Ovary (tissue), 10 donors: ENCODE measurements at places on chromosomes 2 and 18. TPM values are rescaled to one million over a fixed set of nuclear protein-coding genes. Genes with fewer than 3 reads are reported as not detected.

DNA sequence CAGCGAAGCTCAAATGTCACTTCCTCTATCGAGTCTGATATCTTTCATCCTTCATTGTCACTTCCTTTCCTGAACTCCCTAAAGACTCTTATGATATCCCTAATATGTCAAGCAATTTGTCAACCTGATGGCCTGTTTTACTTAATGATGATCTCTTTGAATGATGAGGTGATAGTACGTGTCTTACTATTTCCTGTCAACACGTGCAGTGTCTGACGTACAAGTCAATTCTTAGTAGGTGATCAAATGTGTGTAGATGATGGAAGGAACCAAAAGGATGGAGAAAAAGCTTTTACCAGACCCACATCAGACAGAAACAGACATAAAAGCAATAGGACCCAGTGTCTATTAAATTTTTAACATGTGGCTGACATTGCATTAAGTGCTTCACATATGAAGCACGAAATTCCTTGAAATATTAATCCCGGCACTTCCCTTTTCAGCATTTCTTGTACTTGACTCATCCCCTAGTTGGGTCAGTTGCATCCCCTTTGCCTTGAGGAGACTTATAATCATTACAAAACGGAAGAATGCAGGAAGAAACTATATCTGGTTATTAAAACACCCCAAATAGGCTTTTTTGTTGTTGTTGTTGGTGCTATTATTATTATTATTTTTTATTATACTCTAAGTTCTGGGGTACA, 108.6 kb upstream of the NYAP2 start:
- DNase-seq, result no peak

DNA sequence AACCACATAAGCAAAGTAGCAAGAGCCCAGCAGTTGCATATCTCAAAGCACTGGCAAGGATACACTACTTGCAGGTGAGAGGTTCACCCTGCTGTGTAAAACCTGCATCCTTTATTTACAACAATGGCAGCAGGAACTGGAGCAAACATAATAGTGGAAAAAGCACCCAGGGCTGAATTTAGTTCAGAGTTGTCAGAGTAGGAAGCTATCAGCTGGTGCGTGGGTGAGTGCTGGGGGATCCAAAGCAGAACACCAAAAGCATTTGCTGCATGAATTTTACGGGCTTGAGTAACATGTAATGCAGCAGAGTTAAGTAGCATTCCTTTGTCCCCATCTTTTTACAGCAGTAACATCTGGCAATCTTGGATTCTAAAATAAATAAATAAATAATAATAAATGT, 73.5 kb upstream of the SRD5A2 start:
- no peak for DNase-seq

- peak; percentile 35 for DNase-seq
These were observed 55.3 kb upstream of the HK2 start for GRCh38 chr2:74778381-74779264.

DNA sequence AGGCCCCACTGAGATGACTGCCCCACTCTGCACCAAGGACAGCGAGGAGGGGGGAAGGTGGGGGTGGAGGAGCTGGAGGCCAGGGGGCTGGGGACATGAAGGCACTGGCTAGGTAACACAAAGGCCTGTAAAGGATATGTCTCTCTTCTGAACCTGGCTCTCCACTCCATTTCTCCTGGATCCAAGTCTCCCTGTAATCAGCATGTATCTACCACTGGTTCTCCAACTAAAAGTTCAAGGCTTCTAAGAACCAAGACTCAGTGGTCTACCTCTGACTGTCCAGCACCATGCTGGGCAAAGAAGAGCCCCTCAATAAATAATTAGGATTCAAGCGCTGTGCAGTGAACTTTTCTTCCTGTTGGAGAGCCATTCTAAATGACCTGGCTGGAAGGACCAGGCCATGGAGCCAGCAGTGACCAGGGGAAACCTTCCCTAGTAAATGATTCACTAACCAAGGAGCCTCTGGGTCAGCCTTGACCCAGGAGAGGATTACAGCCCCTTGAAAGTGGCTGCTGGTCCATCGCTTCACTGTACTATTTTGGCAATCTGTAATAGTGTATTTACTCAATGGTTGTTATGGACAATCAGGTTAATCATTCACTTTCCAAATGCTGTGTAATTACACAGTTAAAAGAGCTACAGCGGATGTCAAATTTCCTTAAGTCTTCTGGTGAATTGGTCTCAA, 73.2 kb downstream of the BCL11A start:
- DNase-seq, result no peak

GRCh38 chr2:190891889-190892288, 11.3 kb downstream of the GLS start:
- DNase-seq, result no peak

DNA sequence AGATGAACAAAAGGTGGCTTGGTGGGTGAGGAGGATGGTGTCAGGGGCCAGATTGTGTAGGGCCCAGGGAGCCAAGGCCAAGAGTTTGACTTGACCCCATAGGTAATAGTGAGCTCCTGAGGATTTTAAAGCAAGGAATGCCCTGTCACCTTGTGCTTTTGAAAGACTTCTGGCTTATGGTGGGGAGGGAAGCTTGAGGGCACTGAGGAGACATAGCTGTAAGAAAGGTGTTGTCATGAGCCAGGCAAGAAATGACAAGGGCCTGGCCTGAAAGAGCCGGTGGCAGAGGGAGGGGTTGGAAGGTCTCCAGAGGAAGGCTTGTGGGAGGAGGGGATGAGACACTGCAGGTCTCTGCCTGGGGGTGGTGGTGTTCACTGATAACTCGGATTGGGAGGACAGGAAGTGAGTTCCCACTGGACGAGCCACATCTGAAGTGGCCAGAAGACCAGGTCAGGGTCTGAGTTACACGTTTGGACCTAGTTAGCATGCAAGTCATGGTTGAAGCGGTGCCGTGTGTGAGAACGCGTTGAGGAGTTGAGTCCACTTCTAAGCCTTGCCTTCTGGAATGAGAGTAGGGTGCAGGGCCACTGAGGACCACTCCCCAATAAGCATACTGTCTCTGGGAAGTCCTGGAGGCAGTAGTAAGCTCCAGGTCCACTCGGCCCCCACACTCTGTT, 64.3 kb downstream of the TET3 start:
- no peak for DNase-seq

- no peak for DNase-seq
These were observed 26.8 kb upstream of the SLC9A2 start for GRCh38 chr2:102592601-102593000.

DNA sequence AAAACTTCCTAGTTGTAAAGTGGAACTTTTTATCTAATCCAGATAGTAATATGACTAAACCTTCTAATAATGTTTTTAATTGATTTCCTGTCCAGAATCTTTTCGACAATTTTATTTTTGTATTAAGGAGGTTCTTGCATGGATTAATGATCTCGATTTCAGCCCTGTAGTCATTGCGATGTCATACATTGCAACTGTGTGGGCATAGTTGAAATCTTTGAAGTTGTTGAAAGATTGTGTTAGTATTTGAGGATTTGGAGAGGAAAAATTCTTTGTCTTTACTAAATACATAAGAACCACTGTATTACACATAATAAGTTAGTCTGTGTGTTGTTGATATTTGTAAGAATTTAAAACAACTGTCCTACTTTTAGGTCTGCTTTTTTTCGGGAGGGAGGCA, 31.1 kb downstream of the ACSL3 start:
- DNase-seq, result no peak

- DNase-seq, result peak; percentile 52
These were observed 50.6 kb downstream of the TRAF3IP1 start for GRCh38 chr2:238370823-238371372.

Gene MERTK
- polyA plus RNA-seq, result 8.3 TPM

Gene EMX1
- not detected for polyA plus RNA-seq

Gene NRP2
- 111 TPM for polyA plus RNA-seq

Gene UPP2
- not detected for polyA plus RNA-seq
